ENCODE measurements at places on chromosomes 4 and X.

DNA sequence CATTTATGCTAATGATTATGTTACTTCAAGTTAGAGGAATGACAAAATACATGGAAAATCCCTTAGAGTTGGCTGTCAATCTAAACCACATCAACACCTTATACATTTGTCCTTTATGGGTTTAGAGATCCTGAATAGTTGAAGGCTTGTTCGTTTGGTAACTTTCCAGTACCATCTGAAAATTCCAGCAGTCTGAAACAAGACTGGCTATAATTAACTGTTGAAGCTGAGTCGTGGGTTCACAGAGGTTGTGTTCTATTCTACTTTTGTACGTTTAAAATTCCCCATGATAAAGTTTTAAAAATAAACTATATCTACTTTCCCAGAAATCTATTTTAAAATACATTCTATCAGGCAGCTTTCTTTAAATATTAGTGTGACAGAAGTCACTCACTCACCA, 73.0 kb downstream of the USP46 start:
- no peak for DNase-seq

- DNase-seq = no peak
Measured at GRCh38 chrX:48996969-48997368, 5.1 kb downstream of the GRIPAP1 start.

GRCh38 chrX:71679575-71680207, 12.3 kb downstream of the LOC101059915 start:
- no peak for DNase-seq

DNA sequence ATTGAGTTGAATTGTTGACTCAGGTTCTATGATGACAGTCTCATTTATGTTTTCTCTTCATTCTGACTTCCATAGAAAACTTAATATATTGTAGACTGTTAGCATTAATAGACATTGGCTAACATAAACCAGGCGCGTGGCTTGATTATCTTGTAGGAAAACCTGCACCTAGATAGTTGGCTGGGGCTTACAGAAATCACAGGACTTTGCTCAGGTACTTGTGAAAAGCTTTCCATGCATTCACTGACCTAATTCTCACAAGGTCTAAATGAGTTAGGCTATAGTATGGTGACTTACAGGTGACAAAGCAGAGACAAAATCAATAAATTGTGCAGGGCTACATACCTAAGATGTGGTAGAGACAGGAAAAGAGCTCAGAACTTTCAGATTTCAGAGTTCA, 212.8 kb downstream of the GPAT3 start:
- DNase-seq = no peak

DNA sequence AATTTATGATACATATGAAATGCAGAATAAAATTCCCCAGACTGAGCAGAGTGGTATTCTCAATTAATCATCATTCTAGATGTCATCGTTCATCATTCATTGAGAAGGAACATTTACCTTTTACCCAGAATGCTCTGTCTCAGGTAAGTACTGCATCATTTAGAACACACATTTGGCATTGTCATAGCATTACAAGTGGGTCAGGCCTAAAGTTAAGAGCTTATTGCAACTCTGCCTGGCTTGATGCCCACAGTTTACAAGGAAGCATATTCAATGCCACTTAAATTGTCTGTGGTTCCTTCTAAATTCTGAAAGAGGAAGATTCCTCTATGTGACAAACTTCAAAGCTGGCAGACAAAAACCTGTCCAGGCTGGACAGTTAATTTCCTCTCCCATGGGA, 87.3 kb downstream of the CAMK2D start:
- DNase-seq = no peak

- DNase-seq = no peak
Measured at GRCh38 chr4:172497321-172497720, 671.3 kb upstream of the GALNT7 start.

DNA sequence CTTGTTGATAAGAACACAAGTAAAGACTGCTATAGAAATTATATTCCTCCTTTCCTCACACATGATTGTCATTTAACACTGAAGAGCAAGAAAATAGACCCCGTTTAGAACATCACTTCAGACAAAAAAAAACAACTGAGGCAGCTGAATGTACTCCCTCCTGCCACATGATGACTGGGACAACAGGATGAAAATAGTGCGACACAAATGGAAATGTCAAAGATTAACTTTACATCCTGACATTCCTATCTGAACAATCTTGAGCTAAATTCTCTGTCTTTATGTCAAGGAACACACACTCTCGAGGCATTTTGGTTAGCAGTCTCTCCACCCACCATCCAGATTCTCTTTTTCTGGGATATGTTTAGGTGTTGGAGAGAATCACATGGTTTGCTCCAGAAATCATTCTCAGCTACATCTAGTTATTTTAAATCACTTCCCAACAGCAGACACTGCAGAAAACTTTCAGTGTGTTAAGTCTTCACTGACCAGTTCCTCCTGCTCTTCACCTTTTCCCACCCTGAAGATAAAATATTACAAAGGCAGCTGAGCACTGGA, 16.3 kb upstream of the KCNIP4 start:
- DNase-seq = no peak

- DNase-seq = no peak
Measured at GRCh38 chr4:60259781-60260180, 940.3 kb upstream of the ADGRL3 start.

- DNase-seq = no peak
Measured at GRCh38 chrX:1162119-1162916, 50.1 kb downstream of the CRLF2 start.

GRCh38 chrX:15785176-15785750, 5.0 kb upstream of the ZRSR2 start:
- no peak for DNase-seq

- no peak for DNase-seq
Measured at GRCh38 chrX:48792219-48792618, 5.8 kb downstream of the GATA1 start.

GRCh38 chr4:139988863-139989765, 164.9 kb downstream of the MAML3 start:
- DNase-seq = no peak

- no peak for DNase-seq
Measured at GRCh38 chr4:48241731-48242130, 27.9 kb downstream of the TEC start.

- DNase-seq = no peak
Measured at GRCh38 chr4:156230176-156230575, 276.5 kb upstream of the CTSO start.

Measured in activated CD4-positive, CD25-positive, alpha-beta regulatory T cell treated with anti-CD3 and anti-CD28 coated beads, Interleukin-2, amount 50 U/mL, for 16 hours (primary cell).